ENCODE measurements at places on chromosomes 3 and 15.

GRCh38 chr3:194955979-194956696 lies 270.5 kb downstream of the FAM43A start:
- no peak for DNase-seq

DNA sequence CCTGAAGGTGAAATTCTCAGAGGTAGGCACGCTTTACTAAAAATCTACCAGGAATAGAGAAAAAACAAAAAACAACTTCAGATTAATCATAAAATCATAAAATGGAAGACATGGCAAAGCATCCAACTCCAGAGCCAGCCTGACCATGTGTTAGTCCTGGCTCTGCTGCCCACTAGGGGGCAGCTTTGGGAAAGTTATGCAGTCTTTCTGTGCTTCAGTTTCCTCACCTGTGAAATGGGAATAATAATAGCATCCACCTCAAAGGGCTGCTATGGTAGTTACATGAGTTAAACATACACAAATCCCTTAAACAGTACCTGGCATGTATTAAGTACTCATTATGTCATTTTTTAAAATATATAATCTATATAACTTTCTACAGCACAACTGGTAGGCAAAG lies 52.3 kb downstream of the WNT5A start:
- DNase-seq = peak; percentile 28

DNA sequence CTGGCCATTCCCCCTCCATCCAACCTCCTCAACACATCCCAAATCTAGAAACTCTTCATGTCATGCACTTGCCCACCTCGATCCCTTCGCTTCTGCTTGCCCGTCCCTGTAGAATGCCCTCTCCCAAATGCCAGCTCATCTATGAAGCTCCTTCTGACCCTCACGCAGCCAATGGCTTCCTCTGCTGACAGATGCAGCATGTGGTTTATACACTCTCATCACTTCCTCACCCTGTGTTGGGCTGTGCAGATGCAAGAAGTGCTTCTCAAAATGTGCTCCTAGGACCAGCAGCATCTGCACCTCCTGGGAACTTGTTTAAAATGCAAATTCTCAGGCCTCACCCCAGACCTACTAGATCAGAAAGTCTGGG lies 51.7 kb downstream of the SEMA5B start:
- no peak for DNase-seq

DNA sequence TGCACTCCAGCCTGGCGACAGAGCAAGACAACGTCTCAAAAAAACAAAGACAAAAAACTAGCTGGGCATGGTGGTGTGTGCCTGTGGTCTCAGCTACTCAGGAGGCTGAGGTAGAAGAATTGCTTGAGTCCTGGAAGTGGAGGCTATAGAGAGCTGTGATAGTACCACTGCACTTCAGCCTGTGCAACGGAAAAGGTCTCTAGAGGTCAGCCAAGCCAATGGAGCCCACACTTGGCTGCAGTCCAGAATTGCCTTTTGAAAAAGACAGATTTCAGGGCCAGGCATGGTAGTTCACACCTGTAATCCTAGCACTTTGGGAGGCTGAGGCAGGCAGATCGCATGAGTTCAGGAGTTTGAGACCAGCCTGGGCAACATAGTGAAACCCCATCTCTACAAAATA lies 8.4 kb upstream of the RBPMS2 start:
- DNase-seq = no peak

DNA sequence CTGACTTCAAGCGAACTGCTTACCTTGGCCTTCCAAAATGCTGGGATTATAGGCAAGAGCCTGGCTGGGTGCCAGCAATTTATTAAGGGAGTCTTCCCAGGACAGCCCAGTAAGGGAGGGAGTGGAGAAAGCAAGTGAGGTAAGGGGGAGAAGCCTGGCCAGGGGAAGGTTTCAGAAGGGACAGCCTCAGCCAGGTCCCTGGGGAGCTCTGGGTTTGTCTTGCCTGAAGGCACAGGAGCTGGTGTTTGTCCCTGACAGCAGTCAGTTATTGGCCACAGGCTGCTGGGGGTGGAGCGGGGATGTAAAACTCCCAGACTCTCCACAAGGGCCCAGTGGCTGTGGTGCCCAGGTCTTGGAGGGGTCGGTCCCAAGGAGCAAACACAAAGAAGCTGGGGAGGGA lies 33.0 kb upstream of the CDCP1 start:
- DNase-seq = no peak

GRCh38 chr15:35007397-35007796 lies 19.3 kb upstream of the ZNF770 start:
- DNase-seq = no peak

DNA sequence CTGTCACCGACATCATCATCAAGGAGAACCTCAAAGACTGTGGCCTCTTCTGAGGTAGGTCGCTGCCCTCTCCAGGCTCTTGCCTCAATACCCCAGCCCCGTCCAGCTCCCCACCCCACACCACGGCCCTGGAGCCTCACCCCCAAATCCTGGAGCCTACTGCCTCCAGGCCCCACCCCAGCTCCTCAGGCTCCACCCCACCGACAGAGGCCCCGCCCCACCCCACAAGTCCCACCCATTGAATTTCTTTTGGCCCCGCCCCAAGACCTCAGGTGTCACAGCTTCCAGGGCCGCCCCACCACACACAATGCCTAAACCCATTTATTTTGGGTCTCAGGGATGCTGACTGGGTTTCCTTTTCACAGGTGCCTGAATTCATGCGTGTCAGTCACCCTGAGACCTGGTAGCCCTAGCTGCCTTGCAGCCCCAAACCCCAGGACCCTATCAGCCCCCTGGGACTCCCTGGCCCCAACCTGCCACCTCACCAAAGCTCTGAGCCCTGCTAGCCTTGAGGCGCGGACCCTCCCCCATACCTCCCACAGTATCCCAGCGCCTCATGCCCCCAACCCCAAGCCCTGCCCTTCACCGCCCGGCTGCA lies 3.6 kb downstream of the GNAT1 start:
- no peak for DNase-seq

DNA sequence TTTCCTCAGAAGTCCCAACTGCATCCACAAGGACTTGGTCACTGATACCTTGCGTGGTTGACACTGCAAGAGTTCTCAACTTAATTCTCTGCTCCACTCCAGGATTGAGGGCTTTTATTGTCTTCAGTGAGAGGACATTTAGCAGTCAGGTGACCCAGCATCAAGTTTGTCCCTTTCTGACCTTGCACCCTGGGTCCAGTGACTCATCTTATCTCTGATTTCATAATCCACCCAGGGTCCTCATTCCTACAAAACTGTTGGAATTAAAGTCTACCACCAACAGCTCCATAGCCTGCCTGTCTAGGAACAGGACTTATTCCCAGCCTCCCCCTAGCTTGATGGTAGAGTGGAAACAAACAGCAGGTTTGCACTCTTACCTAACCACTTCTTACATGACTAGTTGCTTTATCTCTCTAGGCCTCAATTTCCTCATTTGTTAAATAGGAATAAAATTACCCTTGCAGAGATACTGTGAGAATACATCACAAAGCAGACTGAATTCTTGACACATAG lies 151.3 kb upstream of the LPP start:
- DNase-seq = no peak

DNA sequence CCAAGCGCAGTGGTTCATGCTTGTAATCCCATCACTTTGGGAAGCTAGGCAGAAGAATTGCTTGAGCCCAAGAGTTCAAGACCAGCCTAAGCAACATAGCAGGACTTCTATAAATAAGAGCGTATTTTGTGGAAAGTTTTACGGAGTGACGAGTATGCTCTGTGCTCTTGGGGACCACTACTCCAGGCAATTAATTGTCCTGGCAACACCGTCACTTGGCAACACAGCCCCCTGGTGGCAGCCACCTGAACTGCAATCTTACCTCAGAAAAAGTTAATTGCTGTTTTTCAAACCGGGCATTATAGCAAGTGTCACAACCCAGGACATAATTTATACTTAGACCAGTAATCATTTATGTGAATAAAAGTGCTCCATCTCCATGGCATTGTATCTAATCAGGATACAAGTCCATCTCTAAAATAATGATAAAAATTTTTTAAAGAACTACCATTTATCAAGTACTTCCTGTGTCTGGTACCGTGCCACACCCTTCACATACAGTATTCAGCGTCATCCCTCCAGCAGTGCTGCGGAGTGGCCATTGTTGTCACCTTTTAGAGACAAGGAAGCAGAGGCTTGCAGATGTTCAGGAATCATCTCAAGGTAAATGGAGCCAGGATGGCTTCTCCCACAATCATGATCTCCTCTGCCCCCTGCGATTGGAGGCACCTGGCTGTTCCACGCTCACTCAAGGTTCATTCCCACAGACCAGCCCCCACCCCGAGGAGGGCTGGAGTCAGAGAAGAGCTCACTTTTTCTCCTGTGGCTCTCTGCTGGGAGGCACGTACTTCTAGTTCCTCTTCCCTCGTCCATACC lies 34.5 kb downstream of the PLA2G4D start:
- DNase-seq = no peak

GRCh38 chr3:109098079-109098644 lies 19.8 kb downstream of the MORC1 start:
- DNase-seq = peak; percentile 16
